Endodermal cell (in vitro differentiated cells): ENCODE measurements at places on chromosomes 6 and 20. TPM values are rescaled to one million over a fixed set of nuclear protein-coding genes. Genes with fewer than 3 reads are reported as not detected.

GRCh38 chr6:4136354-4136831, 1.0 kb upstream of the ECI2 start:
- no peaks in the 10 kb centered on the region for H3K36me3 ChIP-seq
- DNase-seq: no peak
- no peak overlapping the region for H3K27ac ChIP-seq
- H3K4me1 ChIP-seq: no peaks in the 10 kb centered on the region
- H3K27me3 ChIP-seq: no peaks in the 10 kb centered on the region

GRCh38 chr6:42555477-42556457, 8.1 kb upstream of the UBR2 start:
- no peaks in the 10 kb centered on the region for H3K36me3 ChIP-seq
- no peaks in the 10 kb centered on the region for H3K4me1 ChIP-seq
- H3K27me3 ChIP-seq: no peaks in the 10 kb centered on the region

GRCh38 chr6:14635934-14636591, 518.5 kb downstream of the CD83 start:
- DNase-seq: no peak
- H3K27me3 ChIP-seq: no peaks in the 10 kb centered on the region
- no peaks in the 10 kb centered on the region for H3K36me3 ChIP-seq
- H3K4me1 ChIP-seq: peaks cover 12% of the 10 kb centered on the region
- H3K27ac ChIP-seq: no peak overlapping the region

GRCh38 chr6:53499094-53499493, 45.8 kb downstream of the GCLC start:
- no peak overlapping the region for H3K4me3 ChIP-seq
- no peak overlapping the region for H3K27ac ChIP-seq
- no peak for DNase-seq
- H3K4me1 ChIP-seq: peaks cover 15% of the 10 kb centered on the region
- H3K36me3 ChIP-seq: peaks cover 57% of the 10 kb centered on the region
- H3K27me3 ChIP-seq: no peaks in the 10 kb centered on the region

GRCh38 chr6:33304216-33304615, 5.5 kb upstream of the RGL2 start:
- H3K4me1 ChIP-seq: no peaks in the 10 kb centered on the region
- H3K27ac ChIP-seq: no peak overlapping the region
- H3K4me3 ChIP-seq: no peak overlapping the region

The OVOL2 gene
- 13.7 and 15.3 TPM in 2 replicates for total RNA-seq

DNA sequence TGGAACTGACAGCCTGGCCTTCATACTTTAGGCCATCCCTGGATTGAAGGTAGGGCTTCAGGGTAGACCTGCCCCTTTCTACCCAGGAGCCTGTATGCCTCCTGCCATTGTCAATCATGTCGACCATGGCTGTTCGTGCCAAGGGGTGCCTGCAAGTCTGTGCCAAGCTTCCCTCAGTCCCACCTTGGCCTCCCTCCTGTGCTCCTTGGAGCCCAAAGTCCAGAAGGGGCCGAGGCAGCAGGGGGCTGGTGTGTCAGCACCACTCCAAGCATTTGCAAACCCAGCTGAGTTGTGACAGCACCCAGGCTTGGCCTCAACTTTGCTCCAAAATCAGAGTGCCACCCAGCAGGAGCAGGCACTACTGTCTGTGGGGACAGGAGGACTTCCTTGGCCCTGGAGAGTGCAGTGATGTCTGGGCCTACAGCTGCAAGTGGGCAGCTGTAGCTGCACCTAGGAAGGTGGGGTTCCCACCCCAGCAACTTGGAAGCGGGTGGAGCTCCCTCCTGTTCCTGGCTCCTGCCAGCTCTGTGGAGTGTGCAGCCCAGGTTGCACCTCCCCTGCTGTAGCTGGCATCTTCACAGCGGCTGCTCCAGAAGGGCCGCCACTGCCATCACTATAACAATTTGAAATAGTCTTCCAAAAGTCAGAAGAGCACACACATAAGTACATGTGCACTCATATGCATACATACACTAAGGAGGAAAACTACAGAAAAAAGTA, 1719.3 kb downstream of the HACE1 start:
- no peaks in the 10 kb centered on the region for H3K4me1 ChIP-seq
- H3K36me3 ChIP-seq: no peaks in the 10 kb centered on the region
- no peak overlapping the region for H3K27ac ChIP-seq
- H3K27me3 ChIP-seq: no peaks in the 10 kb centered on the region

The CNR1 gene
- 10.8 and 12.2 TPM in 2 replicates for total RNA-seq

DNA sequence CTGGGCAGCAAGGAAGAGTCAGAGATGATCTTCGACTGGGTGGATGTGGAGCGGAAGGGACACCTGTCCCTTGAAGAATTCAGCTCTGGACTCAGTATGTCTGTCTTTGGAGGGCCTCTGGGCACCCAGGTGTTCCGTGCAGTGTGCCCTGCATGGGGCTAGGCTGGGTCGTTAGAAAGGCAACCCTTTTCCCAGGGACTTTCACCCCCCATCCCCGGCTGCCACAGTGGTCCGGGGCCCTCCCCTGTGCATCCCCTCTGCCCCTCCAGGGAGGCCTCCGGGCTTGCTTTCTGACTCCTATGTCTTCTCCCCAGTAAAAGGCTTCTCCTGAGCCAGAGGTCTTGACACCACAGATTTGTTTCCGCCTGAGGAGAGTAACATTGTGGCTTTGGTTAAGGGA, 16.2 kb downstream of the RAB44 start:
- no peaks in the 10 kb centered on the region for H3K36me3 ChIP-seq
- H3K27ac ChIP-seq: no peak overlapping the region
- no peaks in the 10 kb centered on the region for H3K27me3 ChIP-seq
- no peak overlapping the region for H3K4me3 ChIP-seq
- no peaks in the 10 kb centered on the region for H3K4me1 ChIP-seq
